ENCODE measurements at places on chromosomes 6 and 20. TPM values are rescaled to one million over a fixed set of nuclear protein-coding genes. Genes with fewer than 3 reads are reported as not detected.

DNA sequence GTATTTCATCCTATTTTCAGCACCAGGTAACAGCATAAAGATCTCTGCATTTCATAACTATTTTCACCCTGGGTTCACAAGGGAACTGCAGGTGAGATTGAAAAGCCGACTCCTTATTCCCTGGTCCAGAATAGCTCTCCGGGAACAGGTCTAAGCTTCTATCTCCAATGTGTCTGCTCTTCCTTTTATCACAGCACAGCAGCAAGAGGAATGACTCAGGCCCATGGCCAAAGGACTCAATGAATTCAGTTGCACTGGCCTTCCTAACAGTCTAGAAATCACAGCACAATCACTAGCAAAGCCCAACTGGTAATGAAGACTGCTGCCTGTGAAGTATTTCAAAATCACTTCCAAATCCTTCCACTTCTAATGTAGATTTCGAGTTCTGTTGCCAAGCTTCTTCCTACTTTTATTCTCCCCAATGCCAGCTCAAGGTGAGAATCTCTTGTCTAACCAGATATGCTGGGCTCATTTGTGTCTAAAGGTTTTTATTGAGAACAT, 30.7 kb downstream of the HMGN3 start:
- DNase-seq, result no peak

DNA sequence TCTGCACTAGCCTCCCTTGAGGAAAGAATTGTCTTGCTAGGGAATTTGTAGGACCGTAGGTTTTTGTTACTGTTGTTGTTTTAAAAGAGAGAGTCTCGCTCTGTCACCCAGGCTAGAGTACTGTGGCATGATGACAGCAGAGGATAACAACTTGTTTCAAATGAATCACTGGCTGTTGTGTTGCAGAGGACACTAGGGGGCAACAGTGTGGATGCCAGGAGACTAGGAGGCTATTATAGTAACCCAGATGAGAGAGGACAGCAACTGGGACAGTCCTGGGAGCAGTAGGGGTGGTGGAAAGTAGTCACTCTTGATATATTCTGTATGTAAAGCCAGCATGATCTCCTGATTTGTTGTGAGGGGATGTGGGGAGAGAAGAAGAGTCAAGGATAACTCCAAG, 41.8 kb upstream of the LAMA4 start:
- peak; percentile 66 for DNase-seq

DNA sequence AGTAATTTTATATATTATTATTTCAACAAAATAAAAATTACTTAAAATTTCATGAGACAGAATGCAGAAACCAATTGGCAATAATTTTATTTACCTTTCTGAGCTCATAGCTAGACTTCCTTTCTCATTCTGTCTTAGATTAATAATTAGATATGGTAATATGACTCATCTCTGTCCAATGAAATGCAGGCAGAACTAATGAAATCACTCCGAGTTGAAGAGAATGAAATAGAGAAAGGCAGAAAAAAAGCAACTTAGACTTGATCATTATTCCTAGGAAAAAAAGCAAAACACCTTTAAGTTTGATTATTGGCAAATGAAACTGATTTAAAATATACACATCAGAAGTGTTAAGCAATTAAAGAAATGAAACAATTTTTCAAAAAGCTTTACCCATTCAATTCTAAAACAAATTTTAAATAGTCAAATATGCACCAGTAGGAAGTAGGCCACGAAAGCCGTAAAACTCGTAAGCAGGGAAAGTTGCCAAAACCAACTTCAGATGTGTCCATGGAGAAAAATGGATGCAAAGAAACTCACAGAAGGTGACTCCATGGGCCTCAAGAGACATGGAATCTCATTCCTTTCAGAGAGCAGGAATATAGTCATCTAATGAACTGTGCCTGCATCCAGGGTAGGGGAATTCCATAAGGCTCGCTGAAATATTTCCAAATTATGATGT, 293.8 kb upstream of the RGS17 start:
- no peak for DNase-seq

Gene HLA-DOB
- 0.13 TPM for total RNA-seq

DNA sequence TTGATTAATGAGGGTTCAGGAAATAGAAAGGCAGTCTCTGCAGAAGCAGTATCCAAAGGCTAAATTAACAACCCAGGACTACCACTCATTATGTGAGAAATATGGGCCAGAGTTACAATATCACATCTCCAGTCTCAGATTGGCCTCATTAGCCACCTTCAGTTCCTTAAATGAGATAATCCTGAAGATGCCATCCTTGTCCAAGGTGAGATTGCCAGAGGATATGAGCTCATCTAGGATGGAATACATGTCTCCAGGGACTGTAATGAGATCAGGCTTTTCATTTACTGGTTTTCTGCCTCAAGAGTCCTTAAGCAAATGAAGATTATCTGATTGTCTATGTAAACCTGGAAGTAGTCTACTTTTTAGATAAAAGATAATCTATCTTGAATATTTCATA, 196.3 kb downstream of the FUT9 start:
- DNase-seq, result no peak

GRCh38 chr6:3363296-3364025, 93.4 kb downstream of the SLC22A23 start:
- no peak for DNase-seq

DNA sequence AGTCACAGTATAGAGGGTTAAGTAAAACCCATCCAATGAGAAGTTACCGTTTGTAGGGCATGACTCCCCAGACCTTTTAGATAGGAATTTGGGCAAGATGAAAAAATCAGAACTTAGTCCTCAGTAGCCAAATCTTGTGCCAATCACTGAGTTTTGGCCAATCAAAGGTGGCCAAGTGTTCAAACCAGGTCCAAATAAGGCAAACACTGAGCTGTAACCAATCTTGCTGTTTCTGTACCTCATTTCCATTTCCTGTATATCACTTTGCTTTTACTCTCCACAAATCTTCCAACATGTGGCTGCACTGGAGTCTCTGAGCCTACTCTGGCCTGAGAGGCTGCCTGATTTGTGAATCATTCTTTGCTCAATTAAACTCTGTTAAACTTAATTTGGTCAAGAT, 81.8 kb upstream of the GPR6 start:
- DNase-seq, result peak; percentile 43

DNA sequence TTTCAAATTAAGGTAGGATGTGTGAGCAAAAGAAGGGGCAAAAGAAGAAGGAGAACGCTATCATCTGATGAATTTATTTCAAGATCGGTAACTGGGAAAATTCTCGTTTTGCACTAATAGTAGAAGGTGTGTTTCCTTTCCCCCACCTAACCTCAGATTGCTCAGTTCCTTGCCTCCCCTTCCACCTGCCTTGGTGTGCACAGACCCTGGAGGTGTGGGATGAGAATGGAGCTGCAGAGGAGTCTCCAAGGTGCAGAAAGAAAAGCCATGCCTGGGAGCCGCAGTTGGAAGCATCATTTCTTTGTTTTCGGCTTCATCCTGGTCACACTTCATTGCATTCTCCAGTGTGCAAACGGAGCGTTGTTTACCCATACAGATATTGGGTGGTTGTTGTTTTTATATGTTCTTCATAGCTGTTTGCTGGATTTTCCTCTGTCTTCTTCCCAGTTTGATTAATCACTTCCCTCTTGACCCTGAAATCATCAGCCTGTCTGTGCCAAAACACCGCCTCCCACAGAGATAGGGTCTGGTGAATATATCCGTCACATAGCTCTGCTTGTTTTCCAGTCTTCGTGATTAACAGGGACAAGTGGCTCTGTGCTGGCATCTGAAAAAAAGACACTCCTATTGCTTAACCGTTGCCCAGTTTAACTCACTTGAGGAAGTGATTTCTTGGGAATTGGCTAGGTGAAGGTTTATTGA, 40.2 kb upstream of the NEDD9 start:
- no peak for DNase-seq

- DNase-seq, result no peak
Observed at GRCh38 chr6:161413355-161413771, 139.5 kb upstream of the AGPAT4 start.

Measured in HT1080 (cell line).